ENCODE measurements at places on chromosomes 3 and 15.

GRCh38 chr3:177620073-177620472 lies 422.8 kb upstream of the TBL1XR1 start:
- DNase-seq, result no peak

DNA sequence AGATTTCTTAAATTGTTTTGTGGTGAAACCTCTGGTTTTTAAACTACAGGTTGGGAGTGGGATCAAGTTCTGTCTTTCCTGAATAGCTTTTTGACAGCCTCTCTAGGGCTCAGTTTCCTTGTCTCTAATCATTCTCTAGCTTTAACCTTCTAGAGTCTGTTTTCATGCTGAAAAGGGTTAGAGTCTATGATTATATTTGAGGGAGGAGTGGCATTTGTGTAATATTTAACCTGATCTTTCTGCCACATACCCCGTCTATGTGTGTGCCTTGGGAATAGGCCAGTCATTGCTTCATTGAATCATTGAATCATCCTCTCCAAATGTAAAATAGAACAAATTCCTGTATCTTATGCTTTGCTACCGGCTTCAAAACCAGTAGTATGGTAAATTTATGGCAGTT lies 204.9 kb downstream of the KLHL25 start:
- DNase-seq, result no peak

GRCh38 chr3:48564667-48565066 lies 1.1 kb upstream of the UCN2 start:
- no peak for DNase-seq

GRCh38 chr3:46831316-46831715 lies 31.9 kb downstream of the MYL3 start:
- no peak for DNase-seq

- no peak for DNase-seq
These were observed 48.1 kb downstream of the BFSP2 start for GRCh38 chr3:133447750-133448477.

- no peak for DNase-seq
These were observed 41.8 kb upstream of the CCNL1 start for GRCh38 chr3:157201648-157202278.

- DNase-seq, result no peak
These were observed 78.2 kb upstream of the GBE1 start for GRCh38 chr3:81839504-81840094.

- no peak for DNase-seq
These were observed at the start of gene GDPGP1 for GRCh38 chr15:90234096-90234988. TSS of gene GDPGP1 (plus strand) at chr15:90234209. CDS start at chr15:90240909, 6,700 bp downstream.

DNA sequence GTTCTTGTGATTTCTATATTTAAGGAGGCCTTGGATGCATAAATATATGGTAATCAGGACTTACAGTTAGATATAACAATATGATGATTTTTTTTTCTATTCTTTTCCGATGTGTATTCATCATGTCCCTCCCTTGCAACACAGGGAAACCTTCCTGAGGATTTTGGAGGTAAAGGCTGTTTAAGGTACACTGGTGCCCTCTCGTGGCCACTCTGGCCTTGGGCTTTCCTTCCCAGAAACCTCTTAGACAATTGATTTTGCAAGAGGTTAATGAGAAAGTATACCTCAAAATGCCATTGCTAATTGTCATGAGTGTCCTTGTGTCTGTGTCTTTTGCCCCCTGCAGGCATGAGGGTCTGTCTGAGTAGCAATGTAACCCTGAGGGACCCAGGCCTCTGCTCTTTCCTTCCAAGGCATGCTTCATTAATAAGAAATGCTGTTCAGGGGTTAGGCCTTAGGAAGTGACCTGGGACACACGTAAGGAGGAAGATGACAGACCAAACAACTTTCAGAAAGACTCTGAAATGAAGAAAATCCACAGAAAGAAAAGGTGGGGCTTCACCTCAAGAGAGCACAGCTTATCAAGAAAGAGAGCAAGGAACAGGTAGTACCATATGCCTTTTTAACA lies 70.3 kb upstream of the PPP2R3A start:
- DNase-seq, result peak; percentile 3

DNA sequence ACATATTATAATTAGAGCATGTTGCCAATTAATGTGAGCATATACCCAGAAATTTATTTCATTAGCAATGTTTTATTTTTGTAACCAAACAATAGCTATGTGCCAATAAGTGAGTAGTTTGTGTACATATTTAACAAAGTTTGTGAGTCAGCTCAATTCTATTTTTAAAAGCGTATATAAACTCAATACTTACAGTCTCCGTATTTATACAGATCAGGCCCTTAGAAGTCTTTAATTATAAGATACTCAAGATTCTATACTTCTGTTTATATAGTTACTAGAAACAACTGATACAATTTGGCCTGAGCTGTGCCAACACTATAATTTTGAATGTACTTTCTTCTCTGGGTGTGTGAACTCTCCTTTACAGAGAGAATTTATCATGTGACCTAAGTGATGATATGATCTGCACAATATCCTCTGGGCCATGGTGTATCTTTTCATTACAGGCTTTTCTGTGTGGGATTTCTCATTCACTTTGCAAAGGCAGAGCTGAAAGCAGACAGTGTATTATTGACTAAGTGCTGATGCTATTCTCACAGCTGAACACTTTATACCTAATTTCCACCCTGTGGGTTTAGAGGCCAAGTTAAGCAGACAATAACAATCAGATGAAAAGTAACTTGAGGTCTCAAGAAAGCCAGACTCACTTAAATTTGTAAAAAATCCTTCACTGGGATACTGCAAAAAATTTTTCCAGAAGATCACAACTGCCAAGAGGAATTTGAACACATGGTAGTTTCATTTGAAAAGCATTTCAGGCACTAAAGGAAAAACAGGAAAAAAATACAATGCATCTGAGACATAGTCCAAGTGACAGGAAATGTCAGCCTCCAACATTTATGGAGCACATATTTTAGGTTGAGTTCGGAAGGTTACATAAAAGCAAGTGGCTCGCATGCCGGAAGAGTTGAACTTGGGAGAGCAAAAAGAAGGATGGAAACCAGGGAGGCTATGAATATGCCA lies 277.9 kb upstream of the SEMA6D start:
- DNase-seq, result no peak

DNA sequence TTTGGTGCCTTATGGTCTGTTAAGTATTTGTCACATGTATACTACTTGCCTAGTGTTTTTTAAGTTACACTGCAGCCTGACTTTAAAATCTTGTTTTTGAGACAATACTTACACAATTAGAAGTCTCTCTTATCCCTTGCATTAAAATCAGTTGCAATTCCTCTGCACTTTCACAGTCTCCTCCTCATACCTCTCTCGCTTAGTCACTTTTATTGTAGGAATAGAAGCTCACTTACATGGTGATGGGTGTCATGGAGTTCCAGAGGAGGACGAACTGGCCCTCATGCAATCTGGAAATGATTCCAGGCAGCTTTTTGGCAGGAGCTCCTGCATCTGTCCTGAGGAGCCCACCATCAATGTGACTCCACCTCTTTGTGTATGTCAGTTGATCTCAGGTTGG lies 238.4 kb upstream of the TBC1D5 start:
- DNase-seq, result no peak

- DNase-seq, result no peak
These were observed 40.2 kb downstream of the METTL6 start for GRCh38 chr3:15387171-15387581.

- no peak for DNase-seq
These were observed 666.3 kb downstream of the ZBBX start for GRCh38 chr3:166713787-166714186.

- DNase-seq, result no peak
These were observed 63.6 kb downstream of the CYP11A1 start for GRCh38 chr15:74303741-74304309.

DNA sequence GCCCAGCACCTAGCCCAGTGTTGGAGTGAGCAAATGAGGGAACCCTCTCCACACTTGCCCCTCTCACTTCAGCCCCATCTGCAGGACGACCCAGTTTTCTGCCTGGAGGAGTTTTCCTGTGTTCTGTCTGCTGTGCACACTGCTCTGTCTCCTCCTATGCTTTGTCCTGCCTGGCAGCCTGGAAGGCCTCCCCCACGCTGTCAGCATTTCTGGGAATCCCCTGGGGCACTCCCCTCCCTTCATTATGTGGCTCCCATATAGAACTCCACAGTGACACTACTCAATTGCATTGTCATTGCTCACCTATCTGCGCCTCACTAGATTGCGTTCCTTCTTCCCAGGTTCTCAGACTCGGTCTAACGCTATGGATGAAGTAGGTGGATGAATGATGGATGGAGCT lies 13.9 kb downstream of the CLSTN2 start:
- no peak for DNase-seq

DNA sequence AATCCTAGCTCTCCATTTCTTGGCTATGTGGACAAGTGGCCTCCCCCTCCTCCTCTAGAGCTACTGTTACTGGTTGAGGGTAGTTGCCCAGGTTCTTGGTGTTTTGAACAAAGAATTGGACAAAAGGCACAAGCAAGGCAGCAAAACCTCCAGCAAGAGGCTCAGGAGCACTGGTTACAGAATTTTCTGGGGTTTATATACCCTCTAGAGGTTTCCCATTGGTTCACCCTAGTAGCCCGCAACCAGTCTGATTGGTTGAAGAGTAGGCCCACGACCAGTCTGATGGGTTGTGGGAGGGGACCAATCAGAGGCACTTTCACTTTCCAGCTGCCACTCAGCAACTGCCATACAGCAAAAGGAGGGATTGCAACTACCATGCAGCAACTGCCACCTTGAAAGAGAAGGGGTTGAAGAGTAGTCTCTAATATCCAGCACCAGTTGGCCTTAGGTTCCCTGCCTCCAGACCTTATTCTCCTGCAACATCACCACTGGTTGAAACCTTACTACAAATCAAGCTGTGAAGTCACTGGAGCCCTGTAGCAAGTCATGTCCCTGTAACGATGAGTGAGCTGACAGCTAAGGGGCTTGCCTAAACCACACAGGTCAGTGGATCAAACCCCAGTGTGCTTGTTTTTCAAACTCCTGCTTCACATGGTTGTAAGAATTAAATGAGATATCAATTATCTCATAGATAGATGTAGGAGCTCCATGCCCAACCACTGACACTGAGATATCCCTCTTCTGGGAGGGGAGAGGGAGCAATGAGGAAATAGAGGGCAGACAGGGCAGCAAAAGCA lies 2.9 kb upstream of the C15orf39 start:
- no peak for DNase-seq

DNA sequence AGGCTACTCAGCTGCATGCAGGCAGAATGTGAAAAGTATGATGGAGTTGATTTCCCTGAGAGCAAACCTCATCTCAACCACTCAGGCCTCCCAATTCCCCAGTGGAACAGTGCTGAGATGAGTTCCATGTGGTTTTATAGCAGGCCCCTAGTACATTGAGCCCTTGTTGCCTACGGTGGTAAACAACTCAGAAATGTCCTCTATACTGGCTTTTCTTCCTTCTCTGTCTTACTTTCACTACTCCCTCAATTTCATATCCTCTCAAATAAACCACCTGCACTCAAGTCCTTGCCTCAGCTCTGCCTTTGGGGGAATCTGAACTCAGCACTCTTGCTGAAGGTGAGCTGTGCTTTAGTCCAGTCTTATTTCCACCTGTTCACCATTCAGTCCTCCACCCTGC lies 399.9 kb downstream of the PDCD6IP start:
- DNase-seq, result no peak
